ENCODE measurements at places on chromosomes 3 and 15.

GRCh38 chr15:45121020-45121419, 6.9 kb downstream of the DUOXA2 start:
- no peak for ATAC-seq

DNA sequence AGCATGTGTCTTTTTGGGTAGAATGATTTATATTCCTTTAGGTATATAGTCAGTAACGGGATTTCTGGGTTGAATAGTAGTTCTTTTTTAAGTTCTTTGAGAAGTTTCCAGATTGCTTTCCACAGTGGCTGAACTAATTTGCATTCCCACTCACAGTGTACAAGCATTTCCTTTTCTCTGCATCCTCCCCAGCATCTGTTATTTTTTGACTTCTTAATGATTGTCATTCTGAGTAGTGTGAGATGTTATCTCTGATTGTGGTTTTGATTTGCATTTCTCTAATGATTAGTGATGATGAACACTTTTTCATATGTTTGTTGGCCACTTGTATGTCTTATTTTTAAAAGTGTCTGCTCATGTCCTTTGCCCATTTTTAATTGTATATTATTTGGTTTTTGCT, 337.6 kb downstream of the EFHB start:
- no peak for ATAC-seq

DNA sequence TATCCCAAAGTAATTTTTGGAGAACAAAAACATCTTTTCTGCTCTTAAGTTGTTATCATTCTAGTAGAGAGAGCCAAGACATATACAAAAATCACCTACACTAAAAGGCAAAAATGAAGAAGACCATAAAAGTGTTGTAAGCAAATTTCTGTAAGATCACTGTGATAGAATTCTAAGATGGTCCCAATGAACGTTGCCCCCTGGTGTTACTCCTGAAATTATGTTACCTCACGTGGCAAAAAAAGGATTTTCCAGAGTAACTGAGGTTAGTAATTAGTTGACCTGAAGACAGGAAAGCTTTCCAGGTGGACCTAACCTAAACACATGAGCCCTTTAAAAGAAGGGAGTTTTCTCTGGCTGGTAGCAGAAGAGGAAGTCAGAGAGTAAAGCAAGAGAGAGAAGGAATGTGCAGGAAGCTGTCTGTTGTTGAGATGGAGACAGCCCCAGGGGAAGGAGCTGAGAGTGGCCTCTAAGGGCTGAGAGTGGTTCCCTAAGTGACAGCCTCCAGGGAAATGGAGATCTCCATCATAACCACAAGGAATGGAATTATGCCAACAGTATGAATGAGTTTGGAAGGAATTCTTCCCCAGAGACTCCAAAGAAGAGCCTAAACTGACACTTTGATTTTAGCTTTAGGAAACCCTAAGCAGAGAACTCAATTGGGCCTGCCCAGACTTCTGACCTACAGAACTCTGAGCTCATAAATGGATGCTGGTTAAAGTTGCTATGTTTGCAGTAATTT, 205.9 kb downstream of the CD47 start:
- no peak for ATAC-seq

GRCh38 chr3:42749753-42750231, 23.3 kb downstream of the CCDC13 start:
- ATAC-seq: no peak

- no peak for ATAC-seq
Observed at GRCh38 chr3:190222360-190222759, 99.9 kb downstream of the CLDN1 start.

DNA sequence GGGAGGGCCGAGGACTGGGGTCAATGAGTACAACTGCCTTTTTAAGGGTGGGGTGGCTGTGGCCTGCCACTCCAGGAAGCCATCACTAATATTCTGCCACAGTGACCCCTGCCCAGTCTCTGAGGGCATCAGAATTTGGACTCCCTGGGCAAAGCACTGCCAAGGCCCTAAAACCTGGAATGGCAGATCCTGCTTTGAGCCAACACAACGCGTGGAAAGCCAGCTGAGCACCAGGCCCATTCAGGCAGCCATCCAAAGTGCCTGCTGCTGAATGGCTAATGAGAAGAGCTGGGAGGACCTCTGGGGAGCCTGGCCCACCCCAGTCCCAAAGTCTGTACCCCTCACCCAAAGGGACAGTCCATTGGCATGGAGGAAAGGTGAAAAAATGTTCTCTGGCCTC, 5.0 kb downstream of the TWF2 start:
- no peak for ATAC-seq

GRCh38 chr15:26623071-26623470, 149.8 kb downstream of the GABRB3 start:
- ATAC-seq: no peak

DNA sequence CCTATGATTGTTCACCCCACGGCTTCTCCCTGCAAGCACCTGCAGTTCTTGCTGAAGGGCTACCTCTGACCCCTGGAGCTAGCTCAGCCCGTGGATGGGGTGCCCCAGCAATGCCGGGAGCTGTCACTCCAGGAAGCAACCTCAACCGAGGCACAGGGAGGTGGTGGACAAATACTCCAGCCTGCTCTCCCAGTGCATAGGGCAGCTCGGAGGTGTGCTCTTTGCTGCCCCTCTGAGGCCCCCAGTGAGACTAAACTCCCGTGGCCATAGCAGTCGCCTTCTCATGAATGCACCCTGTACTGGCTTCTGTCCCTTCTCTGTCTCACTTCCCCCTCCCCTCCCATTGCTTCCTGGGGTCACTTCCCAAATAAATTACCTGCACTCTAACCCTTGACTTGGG, 48.5 kb downstream of the LINGO1 start:
- no peak for ATAC-seq

DNA sequence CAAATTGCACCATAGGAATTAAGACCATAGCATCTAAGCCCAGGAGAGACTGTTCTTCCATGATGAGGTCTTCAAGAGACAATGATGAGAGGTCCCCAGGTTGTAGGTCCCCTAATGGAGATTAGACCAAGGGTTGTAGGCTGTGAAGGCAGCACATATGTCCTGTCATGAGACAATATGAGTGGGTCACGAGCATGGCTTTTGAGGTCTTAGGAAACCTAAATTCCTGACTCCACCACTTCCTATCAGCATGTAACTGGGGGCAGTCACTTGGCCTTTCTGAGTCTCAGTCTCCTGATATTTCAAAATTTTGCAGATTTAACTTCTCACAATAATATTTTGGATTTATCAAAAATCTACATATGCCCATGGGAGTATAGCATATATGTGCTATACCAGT, 31.3 kb downstream of the STAC start:
- no peak for ATAC-seq

GRCh38 chr3:56468184-56469106, at the start of gene ERC2:
Gene ERC2, minus strand, starts transcription at chr3:56468467.
- no peak for ATAC-seq

DNA sequence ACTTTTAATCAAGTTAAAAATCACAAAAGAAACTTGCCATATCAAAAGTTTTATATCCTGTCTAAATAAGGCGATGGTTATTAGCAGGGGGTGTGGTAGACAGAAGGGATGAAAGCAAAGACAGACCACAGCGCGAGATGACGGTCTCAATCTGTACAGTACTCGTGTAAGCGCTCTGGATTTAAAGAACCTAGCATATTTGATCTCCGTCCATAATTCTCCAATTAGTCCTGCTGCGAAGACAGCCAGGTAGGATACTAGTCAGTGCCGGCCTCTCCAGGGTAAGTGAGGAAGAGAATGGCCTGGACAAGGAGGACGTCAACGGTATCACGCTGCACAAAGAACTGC, 701 bp downstream of the SGO1 start:
- ATAC-seq: no peak

- peak; percentile 56 for ATAC-seq
Observed at GRCh38 chr3:12959838-12960378, 113.3 kb downstream of the IQSEC1 start.

DNA sequence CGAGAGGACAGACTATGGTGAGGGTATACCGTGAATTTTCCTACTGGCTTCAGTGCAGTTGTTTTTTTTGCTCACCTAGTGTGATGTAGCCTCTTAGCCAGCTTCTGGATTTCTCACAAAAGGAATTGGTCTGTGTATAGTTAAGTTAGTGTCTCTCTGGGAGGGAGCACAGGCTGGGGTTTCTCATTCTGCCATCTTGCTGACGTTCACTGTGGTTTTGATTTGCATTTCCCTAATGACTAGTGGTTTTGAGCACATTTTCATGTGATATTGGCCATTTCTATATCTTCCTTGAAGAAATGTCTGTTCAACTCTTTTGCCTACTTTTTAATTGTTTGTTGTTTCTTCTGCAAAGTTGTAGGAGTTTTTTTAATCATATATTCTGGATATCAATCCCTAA, 2.2 kb upstream of the CD86 start:
- peak; percentile 88 for ATAC-seq

- no peak for ATAC-seq
Observed at GRCh38 chr15:56184516-56184915, 59.2 kb downstream of the RFX7 start.
